ENCODE measurements at places on chromosomes 4 and X.

GRCh38 chr4:168374772-168375523, 56.4 kb upstream of the DDX60 start:
- no peak for DNase-seq

DNA sequence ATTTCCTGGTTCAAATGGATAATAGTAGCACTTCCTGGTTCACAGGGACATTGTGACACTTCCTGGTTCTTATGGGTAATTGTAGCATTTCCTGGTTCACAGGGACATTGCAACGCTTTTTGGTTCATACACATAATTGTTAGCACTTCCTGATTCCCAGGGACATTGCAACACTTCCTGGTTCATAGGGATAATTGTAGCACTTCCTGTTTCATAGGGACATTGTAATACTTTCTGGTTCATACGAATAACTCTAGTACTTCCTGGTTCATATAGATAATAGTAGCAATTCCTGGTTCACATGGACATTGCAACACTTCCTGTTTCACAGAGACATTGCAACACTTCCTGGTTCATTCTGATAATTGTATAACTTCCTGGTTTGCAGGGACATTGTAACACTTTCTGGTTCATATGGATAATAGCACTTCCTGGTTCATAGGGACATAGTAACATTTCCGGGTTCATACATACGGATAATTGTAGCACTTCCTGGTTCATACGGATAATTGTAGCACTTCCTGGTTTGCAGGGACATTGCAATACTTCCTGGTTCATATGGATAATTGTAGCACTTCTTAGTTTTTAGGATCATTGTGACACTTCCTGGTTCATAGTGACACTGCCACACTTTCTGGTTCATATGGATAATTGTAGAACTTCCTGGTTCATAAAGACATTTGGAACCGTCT, 61.6 kb upstream of the CD99 start:
- no peak for DNase-seq

DNA sequence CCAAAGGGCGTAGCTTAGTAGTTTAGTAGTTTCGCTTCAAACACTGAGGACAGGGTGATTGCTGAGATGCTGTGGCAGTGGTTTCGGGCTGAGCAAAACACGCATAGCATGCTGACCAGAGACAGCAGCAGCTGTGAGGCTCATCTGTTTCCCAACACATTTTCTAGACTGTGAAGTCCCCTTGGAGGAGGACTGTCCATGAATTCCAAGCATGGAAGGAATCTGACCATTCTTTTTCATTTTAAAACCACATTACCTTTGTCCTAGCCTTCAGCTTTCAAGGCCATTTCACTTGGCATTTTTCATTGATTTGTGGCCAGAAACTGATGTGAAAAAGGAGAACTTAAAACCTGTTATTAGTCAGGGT, 240.9 kb downstream of the PALLD start:
- DNase-seq = no peak

DNA sequence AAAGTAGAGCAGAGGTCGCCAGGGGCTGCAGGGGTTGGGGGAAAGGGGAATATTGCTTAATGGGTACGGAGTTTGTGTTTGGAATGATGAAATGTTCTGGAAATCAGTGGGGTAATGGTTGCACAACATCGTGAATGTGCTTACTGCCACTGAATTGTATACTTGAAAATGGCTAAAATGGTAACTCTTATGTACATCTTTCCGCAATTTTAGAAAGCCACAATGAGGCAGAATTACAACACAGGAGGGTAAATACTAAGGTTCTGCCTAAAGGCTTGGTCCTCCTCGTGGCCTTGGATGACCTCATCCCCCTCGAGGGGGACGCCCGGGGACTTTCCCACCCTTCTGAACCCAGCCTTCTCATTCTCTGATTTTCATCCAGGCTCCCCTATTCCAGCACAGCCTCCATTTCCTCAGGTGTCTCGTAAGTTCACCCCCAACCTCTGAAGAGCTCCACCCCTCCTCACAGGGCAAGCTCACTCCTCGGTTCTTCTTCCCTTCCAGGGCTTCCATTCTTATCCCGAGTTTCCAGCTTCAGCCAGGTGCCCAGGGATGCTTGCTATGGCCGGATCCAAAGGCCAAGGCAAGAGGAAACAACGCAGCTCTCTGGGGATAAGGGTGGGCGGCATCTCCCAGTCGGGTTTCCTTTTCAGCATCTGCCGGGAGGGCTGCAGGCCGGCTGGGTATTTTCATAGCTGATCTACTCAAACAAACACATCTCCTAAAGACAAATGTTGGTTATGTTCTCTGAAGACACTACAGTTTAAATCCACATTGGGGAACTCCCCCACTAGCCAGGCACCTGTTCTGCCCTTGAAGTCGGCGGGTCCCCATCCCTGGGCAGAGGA, 71.3 kb upstream of the ACSL1 start:
- no peak for DNase-seq

- no peak for DNase-seq
Observed at GRCh38 chr4:54281054-54281766, 52.1 kb downstream of the PDGFRA start.

DNA sequence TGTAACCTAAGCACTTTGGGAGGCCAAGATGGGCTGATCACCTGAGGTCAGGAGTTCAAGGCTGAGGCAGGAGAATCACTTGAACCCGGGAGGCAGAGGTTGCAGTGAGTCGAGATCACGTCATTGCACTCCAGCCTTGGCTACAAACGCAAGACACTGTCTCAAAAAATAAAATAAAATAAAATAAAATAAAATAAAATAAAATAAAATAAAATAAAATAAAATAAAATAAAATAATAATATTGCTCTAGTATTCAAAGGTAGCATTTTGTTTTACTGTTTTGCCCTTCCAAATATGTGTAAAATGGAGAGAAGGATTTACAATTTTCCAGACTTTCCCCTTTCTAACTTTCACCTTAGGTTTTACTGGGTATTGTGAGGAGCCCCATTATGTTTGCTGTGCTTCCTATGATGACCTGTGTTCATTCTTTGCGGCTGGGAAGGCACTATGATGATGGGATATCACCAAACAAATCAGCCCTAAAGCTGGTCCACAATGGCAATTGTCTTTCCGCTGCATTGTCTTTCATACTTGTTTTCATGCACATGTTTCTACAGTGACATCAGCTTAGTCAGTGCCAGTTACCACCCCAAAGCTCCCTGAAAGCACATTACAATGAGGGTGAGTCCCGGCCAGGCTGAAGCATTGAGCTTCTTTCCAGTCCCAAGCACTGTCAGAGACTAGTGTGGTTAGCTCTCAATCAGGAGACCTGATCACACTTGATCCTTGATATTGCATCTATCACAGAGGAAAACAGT, 50.8 kb downstream of the DTHD1 start:
- DNase-seq = no peak

DNA sequence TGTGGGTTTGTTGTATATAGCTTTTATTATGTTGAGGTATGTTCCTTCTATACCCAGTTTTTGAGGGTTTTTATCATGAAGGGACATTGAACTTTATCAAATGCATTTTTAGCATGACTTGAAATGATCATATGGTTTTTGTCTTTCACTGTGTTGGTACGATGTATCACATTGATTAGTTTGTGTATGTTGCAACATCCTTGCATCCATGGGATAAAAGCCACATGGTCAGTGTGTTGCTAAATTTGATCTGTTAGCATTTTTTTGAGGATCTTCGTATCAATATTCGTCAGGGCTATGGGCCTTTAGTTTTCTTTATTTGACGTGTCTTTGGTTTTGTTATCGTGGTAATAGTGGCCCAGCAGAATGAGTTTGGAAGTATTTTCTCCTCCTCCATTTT, 11.3 kb upstream of the BLTP1 start:
- no peak for DNase-seq

- DNase-seq = no peak
Observed at GRCh38 chr4:3295837-3296624, 3.2 kb downstream of the RGS12 start.

DNA sequence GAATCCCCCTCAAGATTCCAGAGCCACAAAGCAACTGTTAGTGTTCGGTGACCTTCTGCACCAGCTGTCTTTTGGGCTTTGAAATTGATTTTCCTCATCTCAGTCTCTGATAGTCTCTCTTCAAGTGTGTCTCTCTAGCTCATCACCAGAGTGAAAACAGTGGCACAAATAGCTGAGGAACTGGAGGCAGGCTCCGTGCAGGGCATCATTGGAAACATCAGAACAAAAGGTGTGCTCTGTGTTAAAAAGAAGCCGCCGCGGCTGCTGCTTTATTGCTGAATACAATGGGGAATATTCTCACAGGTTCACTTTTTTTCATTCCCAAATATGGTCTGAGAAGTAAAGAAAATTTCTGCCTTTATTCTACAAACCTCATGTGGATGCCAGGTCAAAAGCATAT, 297.5 kb downstream of the DCTD start:
- no peak for DNase-seq

- no peak for DNase-seq
Observed at GRCh38 chrX:21972721-21973120, 32.2 kb downstream of the SMS start.

DNA sequence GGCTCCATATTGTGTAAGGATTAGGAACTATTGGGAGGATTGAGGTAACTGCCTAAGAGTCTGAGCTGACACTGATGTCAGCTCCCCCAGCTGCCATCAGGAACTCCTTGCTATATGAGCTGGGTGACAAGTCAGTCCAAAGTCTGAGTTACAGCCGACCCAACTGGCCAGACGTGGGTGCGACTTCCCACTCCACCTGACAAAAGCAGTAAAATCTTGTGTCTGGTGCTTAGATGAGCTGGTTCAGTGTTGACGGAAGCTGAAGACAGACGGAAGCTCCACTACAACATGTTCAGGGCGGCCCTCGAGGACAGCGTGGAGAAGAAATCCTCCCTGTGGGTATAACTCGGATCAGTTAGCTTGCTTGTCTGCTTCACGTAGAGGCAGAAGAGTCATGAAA, 22.8 kb upstream of the NAT8L start:
- no peak for DNase-seq

- no peak for DNase-seq
Observed at GRCh38 chr4:163660636-163661035, 166.1 kb downstream of the TMA16 start.

- no peak for DNase-seq
Observed at GRCh38 chrX:46754036-46754435, 4.9 kb downstream of the SLC9A7 start.

GRCh38 chrX:56503941-56504673, 59.3 kb upstream of the UBQLN2 start:
- DNase-seq = no peak

GRCh38 chr4:53348046-53348445, 17.8 kb downstream of the SCFD2 start:
- DNase-seq = no peak

DNA sequence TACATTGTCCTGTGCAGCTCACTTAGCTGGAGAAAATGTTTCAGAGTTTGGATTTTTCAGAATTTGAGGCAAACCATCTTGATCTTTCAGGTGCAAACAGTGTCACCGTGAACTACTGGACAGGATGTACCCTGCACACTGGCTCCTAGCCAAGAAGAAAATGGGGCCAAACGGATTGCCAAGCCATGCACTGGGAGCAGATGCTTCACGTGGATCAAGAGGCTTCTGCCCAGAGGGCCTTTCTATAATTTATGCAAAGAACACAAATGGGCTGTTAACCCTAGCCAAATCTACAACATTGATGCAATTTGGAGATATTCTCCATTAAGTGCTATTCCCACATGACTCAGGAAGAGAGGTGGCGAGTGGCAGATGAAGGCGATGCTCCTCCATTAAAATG, 46.9 kb upstream of the ATP8A1 start:
- no peak for DNase-seq

DNA sequence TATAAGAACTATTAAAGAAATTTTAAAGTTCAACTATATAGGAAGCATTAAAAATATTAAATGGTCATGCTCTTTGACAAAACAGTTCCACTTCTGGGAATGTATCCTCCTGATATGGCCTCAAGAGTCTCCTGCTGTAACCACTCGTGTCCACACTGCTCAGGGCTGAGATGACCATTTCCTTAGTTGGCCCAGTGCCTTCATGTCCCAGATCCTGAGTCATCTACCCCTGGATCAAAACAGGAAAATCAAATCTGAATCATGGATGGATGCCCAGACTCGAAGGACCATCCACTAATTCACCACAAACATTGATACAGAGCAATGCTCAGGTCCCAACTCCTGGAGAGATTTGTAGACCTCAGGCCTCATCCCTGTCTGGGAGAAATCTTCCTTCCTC, 44.7 kb downstream of the GPRASP3 start:
- no peak for DNase-seq

DNA sequence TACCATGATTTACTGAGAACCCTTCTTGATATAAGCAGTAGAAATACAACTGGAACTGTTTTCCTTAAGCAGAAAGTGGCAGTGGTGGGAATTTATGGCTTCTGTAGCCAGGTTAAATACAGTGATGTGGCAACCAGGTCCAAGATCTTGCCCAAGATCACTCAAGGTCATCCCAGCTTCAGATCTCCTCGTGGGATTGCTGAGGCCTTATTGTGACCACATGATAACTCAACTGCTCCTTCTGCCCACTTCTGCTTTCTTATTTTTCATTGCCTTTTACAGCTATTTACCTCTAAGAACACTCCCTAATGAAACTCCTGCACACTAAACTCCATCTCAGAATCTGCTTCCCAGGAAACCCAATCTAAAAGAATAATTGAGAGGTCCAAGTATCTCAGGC, 12.4 kb upstream of the CYBB start:
- DNase-seq = no peak

- DNase-seq = no peak
Observed at GRCh38 chr4:44806071-44806470, 79.7 kb upstream of the GNPDA2 start.

GRCh38 chr4:150584111-150584915, 2.4 kb downstream of the MAB21L2 start:
- no peak for DNase-seq

DNA sequence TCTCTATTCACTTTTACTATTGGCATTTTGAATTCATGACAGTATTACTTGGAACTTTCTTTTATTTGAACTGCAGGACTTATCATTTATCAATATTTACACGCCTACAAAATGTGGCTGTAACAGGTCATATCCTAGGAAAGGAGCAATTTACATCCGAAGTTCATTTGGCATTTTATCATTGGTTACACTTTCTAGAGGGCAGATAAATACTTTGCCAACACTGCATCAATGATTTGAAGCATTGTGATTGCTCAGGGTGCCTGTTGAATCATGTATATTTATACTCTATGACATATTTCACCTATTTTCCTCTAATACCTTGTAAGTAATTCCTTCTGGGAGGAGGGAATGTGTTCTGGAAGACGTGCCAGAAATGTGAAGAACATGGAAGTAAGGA, 136.7 kb downstream of the MID1IP1 start:
- DNase-seq = no peak

DNA sequence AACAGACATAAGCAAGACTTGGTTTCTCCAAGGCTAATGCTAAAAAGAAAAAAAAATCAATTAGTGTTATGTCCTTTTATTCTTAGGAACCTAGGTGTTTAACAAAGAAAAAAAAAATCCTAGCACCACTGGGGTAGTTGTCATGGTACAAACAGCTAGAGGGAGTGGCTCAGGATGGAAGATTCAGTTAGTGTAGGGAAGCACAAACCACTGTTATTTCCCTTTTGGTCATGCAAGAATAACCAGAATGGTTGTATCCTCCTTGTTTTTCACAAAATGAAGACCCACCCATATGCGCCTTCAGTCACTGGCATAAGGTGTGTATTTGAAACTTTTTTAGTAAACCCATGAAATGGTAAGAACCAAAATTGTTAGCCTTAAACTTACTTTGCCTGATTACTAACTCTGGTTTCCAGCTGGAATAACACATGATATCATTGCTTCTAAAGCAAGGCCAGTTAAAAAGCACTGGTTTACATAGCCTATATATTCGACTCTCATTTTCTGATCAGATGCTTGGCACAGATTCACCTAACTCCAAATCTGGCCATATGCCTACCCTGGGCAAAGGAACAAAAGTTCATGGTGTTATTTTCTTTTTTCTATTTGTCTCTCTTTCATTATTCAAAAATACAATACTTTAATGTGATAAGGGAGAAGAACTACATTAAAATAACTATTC, 132.6 kb downstream of the SCFD2 start:
- DNase-seq = no peak
